Common myeloid progenitor, CD34-positive (primary cell): ENCODE measurements at places on chromosomes 4 and X.
A peak's percentile ranks its signal among the peaks of the same experiment; 100 is the strongest.

- no peak for DNase-seq
These were observed 55.1 kb downstream of the CLCN5 start for GRCh38 chrX:49977319-49978090.

DNA sequence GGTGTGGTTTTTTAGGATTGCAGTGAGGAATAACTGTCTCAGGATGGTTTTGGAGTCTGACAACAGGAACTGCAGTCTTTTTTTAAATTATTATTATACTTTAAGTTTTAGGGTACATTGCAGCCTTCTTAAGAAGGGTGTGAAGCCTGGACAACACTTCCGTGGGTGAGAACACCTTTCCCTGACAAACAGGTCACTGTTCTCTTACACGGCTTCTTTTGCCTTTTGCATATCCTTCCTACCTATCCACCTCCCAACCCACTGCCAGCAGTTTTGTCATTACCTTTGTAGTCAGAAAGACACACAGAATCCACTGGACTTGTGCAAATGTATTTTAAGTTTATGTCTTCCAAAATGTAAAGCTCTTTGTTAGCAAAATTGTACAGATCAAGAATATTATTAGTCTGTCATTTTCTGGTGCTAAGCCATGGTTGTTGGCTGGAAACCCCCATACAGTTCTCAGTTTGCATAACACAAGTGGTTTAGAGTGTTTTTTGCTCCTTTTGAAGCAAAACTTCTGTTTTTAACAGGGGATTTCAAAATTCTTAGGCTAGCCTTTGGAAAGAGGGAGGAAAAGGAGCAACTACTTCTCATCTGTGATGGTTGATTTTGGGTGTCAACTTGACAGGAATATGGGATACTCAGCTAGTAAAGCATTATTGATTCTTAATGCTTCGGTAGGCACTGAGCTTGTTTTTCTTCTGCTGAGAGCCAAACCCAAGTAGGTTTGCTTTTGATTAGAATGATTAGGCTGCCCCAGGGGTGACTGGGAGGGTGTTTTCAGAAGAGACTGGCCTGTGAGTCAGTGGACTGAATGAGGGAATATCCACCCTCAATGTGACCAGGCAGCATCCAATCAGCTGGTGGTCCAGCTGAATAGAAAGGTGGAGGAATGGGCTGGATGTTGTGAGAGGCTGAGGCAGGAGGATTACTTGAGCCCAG lies 29.4 kb upstream of the KLHL2 start:
- DNase-seq, result no peak

- peak; percentile 12 for DNase-seq
These were observed 8.8 kb downstream of the ENPEP start for GRCh38 chr4:110484767-110485166.

DNA sequence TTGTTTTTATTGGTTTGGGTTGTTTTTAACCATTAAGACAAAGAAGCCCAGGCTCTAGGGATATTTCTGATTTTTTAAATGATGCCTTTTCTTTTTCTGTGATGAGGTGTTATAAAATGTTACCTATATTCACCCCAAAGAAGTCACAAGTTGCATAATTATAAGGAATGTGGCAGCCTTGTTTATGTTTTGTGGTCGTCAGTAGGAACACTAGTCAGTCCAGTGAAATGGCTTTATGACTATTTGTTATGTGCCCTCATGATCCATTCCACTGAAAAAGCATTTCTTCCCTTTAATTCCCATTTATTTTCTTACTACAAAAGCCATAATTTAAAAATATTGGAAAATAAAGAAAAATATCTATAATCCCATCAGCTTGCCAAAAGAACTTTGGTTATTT lies 34.4 kb downstream of the CC2D2A start:
- no peak for DNase-seq

- DNase-seq, result no peak
These were observed 4.6 kb upstream of the LUZP4 start for GRCh38 chrX:115284877-115285276.
